ENCODE measurements at places on chromosomes 7 and 10.

- DNase-seq: no peak
Observed at GRCh38 chr10:13152296-13152695, 9.1 kb upstream of the MCM10 start.

GRCh38 chr10:21920633-21921032, 82.9 kb downstream of the DNAJC1 start:
- no peak for DNase-seq

DNA sequence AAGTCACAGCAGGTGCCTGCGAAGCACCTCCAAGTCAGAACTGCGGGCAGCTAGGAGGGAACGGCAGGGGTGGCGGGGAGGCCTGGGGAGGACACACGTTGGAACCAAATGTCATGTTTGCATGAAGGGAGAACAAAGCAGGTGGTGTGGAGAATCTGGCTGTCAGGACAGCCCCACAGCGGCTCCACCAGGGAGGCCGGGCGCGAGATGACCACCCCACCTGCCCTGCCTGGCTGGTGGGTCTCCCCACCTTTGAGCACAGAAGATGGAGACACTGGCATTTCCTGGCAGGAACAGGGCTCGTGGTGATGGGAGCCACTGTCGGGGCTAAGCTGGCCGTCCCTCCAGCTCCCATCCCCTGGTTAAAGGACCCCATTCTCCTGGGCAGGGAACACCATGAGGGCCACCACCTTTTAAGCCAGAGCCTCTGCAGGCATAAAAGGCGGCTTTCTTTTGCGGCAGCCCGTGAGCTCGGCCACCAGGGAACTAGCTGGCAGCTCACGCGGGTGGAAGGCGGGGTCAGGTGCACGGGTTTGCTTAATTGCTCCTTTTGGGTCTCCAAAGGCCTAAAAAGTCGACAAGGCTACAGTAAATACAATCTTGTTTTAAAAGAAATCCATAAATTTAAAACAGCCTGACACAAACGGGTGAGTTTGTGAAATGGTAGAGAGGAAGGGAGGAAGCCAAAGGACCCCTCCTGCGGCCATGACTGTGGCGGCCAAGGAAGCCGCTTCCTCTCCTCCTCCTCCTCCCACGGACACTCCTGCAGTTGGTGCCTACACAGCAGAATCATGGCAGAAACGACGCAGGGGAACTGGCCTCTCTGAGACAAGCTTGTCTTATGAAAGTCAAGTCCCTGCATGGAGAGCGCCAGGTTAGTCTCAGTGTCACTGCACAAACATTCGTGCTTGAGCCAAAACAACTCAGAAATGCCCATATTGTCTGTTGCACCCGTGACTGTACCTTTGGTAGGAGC, 213.8 kb downstream of the DNAJB6 start:
- no peak for DNase-seq

DNA sequence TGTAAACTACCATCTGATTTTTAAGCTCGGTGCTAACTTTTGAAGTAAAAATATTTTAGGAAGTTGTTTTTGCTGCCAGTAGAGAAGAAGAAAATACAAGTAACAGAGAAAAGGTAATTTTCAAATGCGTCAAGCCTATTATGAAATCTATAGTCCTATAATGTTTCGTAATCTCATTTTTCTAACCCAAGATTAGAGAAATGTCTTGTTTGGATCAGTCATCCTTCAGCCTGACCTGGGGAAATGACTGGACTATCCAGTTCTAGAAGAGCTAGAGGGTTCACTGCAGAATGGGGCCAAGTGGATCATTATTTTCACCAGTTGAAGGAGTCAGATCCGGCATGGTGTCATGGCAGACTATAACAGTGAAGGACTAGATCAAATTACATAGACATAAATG, 62.7 kb upstream of the FGL2 start:
- no peak for DNase-seq

GRCh38 chr10:69352569-69353264, 64.0 kb downstream of the TACR2 start:
- no peak for DNase-seq

- DNase-seq: no peak
Observed at GRCh38 chr7:118974836-118975235, 750.3 kb downstream of the ANKRD7 start.

DNA sequence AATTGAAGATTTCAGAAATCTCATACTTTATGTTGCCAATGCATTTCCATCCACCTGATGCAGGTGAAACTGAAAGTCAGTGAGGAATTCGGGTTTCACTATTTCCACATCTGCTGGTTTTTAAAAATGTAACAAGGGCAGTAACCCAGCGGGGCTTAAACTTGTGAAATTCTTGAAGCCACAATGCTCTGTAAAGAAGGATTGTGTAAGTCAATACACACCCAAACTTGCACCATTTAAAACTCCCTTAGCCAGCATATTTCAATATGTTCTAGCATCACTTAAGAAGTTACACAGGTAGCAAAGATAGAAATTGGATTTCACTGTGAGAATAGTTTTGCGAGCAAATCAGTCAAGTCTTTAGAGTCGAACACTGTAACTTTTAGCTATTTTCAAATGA, 386.1 kb downstream of the PLXDC2 start:
- no peak for DNase-seq

DNA sequence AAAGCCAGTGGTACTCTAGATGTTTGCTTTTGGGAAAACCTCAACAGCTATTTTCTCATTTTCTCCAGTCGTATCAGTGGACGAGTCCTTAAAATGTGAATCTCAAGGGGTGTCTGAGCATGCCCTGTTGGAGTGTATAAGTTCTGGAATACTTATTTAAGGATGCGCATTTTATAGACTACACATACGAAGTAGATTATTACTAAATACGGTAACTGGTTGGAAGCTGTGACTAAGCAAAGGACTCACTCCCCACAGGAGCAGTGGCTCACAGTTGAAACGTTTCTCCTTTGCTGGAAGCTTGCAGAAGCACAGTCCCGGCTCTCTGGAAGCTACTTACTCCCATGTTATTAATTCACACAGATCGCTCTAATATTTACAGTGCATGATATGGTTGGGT, 90.8 kb upstream of the DNAJB6 start:
- no peak for DNase-seq

DNA sequence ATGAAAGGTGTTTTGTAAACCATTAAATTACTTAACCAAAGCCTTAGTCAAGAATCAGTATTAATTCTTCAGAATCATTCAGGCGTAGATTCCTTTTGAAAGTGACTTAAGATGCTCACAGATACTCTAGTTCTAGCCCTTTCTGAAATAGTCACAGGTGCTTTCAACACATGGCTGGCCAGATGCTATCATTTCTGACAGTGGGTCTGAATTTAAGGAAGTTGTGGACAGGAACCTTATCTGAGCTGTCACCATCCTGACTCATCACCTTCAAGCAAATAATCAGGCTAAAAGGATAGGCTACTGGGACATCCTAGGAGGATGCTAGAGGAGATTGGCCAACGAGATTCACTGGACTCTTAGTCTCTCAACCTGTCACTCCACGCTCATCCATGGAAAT, 501.5 kb downstream of the LRMDA start:
- DNase-seq: no peak

- no peak for DNase-seq
Observed at GRCh38 chr7:135077642-135078041, 70.2 kb upstream of the TMEM140 start.

DNA sequence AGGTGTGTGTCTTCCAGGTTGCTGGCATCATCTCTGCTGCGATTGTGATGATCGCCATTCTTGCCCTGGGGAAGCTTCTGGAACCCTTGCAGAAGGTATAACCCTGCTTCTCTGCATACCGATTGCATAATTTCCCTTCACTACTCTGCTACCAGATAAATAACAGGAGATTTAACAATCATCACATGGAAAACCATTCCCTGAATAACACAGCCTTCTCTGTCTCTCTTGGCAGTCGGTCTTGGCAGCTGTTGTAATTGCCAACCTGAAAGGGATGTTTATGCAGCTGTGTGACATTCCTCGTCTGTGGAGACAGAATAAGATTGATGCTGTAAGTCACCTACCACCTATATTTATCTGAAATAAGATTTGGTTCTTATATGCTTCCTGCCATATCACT, 33.8 kb downstream of the SLC26A4 start:
- DNase-seq: no peak

DNA sequence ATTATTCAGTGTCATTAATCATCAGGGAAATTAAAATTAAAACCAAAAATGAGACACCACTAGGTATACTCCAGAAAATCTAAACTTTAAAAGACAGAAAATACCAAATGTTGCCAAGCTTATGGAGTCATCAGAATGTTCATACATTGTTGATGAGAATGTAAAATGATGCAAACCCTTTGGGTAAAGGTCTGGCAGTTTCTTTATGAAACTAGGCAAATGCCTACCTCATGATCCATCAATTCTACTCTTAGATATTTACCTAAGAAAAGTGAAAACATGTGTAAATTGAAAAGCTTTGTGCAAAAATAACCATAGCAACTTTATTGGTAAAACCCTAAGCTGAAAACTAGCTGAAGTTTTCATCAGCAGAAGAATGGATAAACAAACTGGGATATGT, 329.5 kb upstream of the MEOX2 start:
- DNase-seq: no peak

- DNase-seq: no peak
Observed at GRCh38 chr10:77081481-77081891, 556.1 kb downstream of the KCNMA1 start.

Data from SK-N-SH (cell line).